ENCODE measurements at places on chromosomes 4 and X.

DNA sequence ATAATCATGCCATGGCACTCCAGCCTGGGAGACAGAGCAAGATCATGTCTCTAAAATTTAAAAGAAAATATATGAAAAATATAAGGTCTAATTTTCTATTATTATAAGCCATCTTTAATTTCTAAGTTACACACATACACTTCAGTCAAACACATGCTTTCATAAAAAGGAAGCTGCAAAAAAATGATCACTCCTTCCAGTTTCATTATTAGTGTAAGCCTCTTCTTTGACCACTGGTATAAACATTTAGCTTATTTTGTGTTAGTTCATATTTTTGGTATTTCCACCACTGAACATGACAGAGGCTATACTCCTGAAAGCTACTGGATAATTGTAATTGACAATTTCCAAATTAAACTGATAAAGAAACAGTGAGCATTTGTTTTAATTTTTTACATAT lies 163.3 kb upstream of the USP38 start:
- no peak for DNase-seq

DNA sequence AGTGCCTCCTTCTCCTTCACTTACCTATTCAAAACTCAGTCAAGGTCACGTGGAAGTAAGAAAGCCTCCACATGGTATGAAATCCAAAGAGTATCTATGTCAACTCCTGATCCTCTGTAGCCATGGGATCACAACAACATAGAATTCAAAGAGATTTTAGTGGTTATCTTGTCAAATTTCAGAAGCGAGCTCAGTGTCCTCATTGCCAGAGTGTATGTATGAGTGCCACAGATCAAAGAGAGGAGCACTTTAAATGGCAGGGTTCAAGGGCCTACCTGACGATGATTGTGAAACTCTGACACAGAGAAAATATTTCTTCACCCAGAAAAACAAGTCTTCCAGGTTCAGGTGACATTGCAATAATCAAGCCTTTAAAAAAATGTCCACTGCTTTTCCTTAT lies 1.2 kb upstream of the ACE2 start:
- DNase-seq = no peak

- DNase-seq = no peak
These were observed 46.9 kb downstream of the MTM1 start for GRCh38 chrX:150615356-150615755.

DNA sequence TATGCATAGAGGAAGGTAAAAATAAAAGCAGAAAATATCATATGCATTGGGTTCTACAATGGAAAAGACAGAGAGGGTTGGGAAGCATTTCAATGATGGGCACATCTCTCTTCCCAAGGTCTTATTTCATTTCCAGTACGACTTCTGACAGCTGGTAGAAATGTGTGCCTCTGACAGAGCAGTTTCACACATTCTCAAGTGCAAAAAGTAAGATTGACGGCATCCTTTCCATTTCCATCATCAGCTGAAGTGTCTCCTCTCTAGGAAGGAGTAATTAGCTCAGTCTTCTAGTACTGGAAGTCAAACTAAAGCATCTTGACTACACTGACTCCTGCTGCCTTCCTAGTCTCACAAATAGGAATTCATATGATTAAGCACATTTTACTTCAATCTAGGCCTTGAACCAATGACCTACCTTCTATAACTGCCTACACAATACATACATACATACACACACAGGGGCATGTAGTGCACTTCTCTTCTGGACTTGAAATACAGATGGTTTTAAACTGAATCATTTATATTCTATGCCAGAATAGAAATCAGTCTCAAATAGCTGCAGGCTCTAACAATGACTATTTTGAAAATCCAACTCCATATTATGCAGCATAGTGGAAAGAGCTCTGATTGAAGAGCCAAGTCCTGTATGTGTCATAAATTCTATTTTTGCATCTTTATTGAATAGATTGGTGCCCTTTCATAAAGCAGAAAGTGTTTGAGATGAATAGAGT lies 473.4 kb downstream of the INPP4B start:
- DNase-seq = no peak

- DNase-seq = no peak
These were observed 47.6 kb upstream of the PRSS12 start for GRCh38 chr4:118400356-118400755.

DNA sequence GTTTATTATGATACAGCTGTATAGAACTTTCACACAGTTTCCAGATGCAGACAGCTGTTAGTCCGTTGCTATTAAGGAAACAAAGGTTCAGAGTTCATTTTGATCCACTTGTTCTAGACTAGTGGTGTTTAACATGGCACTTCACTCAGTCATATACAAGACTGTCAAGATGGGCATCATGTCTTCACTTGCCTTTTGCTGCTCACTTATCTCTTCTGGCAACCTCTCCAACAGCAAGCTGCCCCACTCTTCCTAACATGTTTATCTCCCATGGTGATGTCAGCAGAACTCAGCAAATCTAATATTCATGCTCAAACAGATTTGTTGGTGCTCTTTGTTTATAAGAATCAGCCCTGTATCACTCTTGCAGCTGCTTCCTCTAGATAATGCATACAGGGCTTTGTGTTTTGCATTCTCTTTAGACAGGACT lies 236.2 kb upstream of the HAND2 start:
- no peak for DNase-seq

DNA sequence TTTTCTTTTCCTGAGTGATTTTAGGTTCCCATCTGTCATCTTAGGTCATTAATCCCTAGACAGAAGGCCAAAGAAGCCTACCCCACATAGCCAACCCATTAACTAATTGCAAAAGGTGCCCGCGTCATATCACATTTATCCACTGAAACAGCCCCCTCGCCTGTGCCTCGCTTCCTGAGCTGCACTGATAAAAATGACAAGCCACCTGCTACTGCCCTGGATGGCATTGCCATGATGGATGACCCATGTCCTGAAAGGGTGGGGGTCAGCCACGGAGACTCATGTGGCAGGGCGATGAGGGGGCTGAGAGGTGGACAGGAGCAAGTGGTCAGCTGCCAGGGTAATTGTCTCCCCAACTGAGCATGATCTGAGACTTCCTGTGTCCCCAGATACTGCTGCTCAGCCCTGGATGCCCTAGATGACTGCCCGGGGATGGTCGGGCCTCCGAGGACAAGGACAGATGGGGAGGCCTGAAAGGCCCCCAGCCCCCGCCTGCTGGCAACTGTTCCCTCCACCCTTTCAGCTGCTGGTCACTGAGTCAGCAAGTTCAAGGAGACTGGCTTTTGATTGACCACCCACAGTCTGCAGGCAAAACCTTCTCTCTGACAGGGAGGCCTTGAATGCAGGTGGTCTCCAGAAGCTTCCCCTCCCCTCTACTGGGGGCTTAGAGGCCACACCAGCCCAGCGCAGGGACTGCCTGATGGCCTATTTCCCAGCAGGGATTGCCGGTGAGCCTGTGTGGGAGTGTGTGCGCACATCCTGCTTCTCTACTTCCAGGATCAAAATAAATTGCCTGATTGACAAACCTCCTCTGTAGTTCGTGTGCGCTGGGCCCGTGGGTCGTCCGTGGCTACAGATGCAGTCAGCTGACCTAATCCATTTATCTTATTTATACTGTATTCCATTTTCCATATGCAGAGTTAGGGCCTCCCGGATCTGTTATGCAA lies 496.3 kb downstream of the BCOR start:
- no peak for DNase-seq

- no peak for DNase-seq
These were observed 53.2 kb upstream of the TNIP3 start for GRCh38 chr4:121217351-121217750.

- DNase-seq = no peak
These were observed 2.0 kb downstream of the SLC25A6 start for GRCh38 chrX:1389993-1390285.

- no peak for DNase-seq
These were observed 32.7 kb upstream of the AMBN start for GRCh38 chr4:70559211-70559830.

DNA sequence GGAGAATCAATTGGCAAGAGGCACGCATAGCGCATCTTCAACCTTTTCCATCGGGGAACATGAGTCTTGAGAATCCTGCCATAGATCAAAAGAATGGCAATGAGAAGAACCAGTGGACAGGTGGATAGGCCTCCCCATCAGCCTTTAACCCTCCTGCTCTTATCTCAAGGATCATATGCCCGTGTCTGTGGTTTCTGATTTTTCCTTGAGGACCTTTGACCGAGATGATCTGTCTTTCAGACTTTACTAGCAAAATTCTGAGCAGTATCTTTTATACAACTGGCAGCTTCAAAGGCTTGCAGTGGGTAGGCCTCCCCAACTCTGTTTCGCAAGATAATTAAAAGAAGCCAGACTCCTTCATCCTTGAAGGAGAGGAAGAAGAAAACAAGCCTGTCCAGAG lies 174.4 kb downstream of the REPS2 start:
- no peak for DNase-seq

GRCh38 chr4:113773014-113773413 lies 11.5 kb upstream of the CAMK2D start:
- DNase-seq = no peak

DNA sequence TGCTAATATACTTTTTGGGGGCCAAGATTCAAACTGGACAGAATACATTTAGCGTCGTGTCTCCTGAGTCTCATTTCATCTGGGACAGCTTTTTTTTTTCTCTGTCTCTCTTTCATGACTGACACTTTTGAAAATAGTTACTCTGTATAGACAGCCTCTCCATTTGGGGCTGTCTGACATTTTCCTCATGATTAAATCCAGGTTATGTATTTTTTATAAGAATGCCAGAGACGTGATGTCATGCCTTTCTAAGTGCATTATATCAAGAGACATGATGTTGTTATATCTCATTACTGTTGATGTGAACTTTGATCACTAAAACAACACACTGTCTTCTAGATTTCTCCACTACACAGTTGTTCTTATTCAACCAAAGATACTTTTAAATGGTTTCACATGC lies 199.0 kb downstream of the BANK1 start:
- DNase-seq = no peak

- DNase-seq = no peak
These were observed 63.8 kb upstream of the ATOH1 start for GRCh38 chr4:93764639-93765246.

All from stimulated activated CD8-positive, alpha-beta memory T cell treated with anti-CD3 and anti-CD28 coated beads, Interleukin-15, amount 100 ng/mL, for 4 hours (primary cell).